Psoas muscle (tissue), 8 donors: ENCODE measurements at places on chromosomes 4 and X. TPM values are rescaled to one million over a fixed set of nuclear protein-coding genes. Genes with fewer than 3 reads are reported as not detected.

Gene DMRTC1
- not detected for total RNA-seq

Gene TBX22
- total RNA-seq, result not detected

GRCh38 chrX:13053171-13053570 lies 8.8 kb upstream of the FAM9C start:
- no peak for DNase-seq

GRCh38 chrX:17187136-17187756 lies 187.8 kb upstream of the NHS start:
- DNase-seq, result no peak

GRCh38 chrX:455199-455598 lies 68.5 kb upstream of the PPP2R3B start:
- no peak for DNase-seq
